K562 (cell line): ENCODE measurements at places on chromosomes 1 and 21.

DNA sequence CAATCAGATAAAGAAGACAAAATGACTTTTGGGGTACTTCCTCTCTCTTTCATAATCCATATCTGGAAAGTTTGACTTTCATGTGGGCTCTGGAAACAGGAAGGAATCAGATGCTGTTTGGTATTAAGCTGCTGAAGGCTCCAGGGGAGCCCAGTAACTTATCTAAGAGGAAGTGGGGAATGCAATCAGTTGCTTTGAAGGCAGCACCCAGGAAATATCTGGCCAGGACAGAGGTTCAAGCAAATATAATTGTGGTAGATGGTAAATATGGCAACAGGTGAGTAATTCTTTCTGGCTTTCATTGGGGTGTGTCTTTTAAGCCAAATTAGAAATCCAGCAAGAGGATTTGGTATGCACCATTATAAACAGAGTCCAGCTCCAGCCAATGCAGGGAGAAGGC is 44.4 kb downstream of the COLGALT2 start:
- no peak for DNase-seq

- peak; percentile 80 for DNase-seq
Measured at GRCh38 chr1:45035631-45036301, 23.7 kb downstream of the UROD start.

GRCh38 chr1:14112613-14113012 is 412.6 kb downstream of the PRDM2 start:
- DNase-seq: no peak

DNA sequence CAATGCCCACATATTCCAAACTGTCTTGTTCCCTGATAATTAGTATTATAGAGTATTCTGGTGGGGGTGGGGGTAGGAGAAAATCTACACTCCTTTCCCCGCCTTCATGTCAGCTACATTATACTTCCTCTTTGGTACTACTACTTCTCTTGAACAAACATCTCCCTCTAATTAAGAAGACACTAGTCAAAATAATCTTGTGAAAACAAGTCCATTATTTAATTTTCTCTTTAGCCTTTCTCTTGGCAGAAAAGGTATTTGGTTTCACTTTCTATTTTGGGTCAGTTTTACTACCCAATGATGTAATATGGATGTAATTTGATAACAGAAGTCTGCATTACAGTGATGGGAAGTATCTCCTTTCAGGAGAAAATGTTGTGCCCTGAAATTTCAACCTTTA is 22.5 kb downstream of the NTMT2 start:
- no peak for DNase-seq

- DNase-seq: peak; percentile 44
Measured at GRCh38 chr1:184691719-184692324, 62.8 kb downstream of the EDEM3 start.

GRCh38 chr1:66873111-66873510 is 51.5 kb downstream of the DNAI4 start:
- DNase-seq: no peak

DNA sequence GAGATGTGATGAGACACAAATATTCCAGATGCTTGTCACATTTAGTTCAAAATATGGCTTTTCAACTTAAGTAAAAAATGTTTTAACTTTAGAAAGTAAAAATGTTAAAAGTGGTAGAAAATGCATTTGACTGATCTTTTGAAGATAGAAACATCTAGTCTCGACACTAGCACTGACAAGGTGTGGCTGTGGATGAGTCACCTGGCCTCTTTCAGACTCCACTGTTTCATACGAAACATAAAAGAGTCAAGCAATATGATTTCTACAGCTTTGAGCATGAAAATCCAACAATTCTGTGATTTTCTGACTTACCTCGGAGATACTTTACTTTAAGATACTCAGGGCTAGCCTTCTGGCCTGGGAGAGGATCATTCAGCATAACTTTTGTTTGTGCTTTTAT is 47.7 kb downstream of the TTC13 start:
- no peak for DNase-seq

- DNase-seq: peak; percentile 86
Measured at GRCh38 chr1:220776720-220777326, 9.9 kb upstream of the MTARC1 start.

GRCh38 chr1:206698011-206698410 is 13.3 kb downstream of the MAPKAPK2 start:
- DNase-seq: no peak

DNA sequence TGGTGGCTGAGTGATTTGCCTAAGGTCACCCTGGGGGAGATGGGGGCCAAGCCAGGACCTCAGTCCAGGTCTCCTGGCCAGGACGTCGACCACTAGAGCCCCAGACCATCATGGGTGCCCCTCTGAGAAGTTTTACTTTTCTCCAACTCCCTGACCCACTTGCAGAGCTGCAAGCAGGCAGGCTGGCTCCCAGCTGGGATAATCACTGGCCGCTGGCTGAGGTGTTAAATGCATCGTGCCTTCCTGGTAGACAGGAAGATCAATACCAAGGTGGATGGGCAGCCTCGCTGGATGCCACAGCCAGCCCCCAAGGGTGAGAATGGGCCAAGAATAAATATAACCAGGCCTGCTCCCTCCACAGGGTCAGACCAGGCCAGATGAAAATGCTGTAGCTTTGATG is 106.2 kb downstream of the EPHB2 start:
- no peak for DNase-seq

DNA sequence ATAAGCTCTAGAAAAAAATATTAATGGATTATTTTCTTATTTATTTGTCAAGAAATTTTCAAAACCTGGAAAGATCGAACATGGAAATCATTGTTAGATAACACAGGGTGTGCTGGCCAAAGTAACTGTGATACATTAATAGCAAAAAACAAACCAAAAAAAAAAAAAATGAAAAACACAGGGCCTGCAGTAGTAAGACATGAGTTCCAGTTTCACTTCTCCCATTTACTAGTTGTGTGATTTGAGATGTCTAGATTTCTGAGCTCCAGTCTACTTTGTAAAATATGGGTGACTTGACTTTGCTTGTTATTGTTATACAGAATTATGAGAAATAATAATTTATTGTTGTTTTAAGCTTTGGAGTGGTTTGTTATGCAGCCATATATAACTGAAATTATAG is 13.6 kb downstream of the FAM177B start:
- no peak for DNase-seq

GRCh38 chr1:83559129-83559840 is 439.6 kb downstream of the TTLL7 start:
- DNase-seq: no peak

DNA sequence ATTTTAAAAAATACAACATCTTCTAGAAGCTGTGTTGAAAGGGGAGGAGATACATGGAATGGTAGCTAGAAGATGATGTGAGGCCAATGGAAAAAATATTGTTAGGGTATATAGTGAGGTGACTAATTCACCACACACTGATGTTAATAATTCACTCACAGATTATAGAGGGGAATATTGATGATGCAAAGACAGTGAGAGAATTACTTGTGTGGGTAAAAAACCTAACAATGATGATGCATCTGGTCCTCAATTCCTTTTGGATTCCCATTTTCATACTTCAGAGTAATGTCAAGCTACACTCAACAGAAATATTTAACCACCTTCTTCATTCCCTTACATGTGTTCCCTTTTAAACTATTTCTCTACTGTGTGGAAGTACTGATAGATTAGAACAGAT is 169.5 kb upstream of the DPYD start:
- no peak for DNase-seq

GRCh38 chr1:41700986-41701535 is 216.6 kb upstream of the EDN2 start:
- DNase-seq: no peak

DNA sequence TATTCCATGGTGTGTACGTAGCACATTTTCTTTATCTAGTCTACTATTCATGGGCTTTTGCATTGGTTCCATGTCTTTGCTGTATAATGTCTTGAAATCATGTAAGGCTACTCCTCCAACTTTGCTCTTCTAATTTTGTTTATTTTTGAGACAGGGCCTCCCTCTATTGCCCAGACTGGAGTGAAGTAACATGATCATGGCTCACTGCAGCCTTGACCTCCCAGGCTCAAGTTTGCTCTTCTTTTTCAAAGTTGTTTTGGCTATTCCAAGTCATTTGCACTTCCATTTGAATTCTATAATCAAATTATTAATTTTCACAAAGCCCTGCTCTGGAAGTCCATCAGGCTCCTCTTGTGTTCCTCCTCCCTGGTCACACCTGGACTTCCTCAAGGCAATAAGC is 90.2 kb upstream of the SGIP1 start:
- no peak for DNase-seq

DNA sequence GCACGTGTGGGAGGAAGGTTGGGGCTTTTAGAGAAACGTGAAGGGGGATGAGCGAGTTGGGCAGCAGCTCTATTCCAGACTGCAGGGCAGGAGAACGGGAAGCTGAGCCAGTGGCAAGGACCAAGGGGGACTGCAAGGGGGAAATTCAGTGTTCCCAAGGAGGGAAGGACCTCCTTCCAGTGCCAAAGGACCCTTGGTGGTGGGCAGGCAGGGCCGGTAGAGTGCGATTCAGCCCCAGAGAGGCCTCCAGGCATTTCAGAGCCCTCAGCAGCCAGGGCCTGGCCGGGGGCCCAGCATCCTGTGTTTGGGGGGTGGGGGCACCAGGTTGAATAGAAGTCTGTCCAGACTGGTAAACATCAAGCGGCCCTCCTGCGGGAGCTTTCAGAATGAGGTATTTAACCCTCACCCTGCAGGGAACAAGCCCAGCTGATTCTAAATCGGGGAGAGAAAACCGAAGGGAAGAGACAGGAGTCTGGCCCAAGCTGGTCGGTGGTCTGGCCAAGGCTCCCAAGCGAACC is 2.3 kb downstream of the COL9A2 start:
- no peak for DNase-seq

DNA sequence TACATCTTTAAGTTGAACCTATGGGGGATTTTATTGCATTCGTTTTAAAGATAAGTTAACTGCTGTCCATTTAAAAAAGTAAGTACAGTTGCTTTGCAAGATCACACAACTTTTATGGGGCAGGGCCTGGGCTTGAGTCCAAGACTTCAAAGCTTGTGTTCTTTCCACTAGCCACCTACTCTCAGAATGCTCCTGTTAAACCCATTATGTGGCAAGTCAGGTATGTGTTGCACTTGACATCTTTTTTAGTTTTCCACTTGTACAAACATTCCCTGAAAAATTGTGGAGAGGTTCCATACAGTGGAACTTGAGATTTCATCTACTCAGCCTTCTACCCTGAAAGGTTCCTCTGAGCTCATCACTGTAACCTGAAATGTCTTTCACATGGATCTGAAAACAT is 235.5 kb upstream of the SGIP1 start:
- DNase-seq: no peak
